Lung microvascular endothelial cell (primary cell): ENCODE measurements at places on chromosomes 6 and 20.

- no peak for DNase-seq
Observed at GRCh38 chr6:75428204-75428603, 65.4 kb downstream of the FILIP1 start.

DNA sequence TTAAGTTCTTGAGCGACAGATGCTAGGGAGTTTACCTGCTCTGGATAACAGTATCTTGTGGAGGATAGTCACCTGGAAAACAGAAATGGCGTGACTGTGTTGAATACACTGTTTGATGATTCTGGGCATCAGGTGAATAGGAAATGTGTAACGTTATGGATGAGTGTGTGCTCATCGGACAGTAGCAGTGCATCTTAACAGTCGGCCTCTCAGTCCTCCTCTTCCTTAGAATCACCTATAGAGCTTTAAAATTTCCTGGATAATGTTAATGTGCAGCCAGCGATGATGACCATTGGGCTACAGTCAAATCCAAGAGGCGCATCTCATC lies 217.7 kb downstream of the OR2B2 start:
- no peak for DNase-seq

DNA sequence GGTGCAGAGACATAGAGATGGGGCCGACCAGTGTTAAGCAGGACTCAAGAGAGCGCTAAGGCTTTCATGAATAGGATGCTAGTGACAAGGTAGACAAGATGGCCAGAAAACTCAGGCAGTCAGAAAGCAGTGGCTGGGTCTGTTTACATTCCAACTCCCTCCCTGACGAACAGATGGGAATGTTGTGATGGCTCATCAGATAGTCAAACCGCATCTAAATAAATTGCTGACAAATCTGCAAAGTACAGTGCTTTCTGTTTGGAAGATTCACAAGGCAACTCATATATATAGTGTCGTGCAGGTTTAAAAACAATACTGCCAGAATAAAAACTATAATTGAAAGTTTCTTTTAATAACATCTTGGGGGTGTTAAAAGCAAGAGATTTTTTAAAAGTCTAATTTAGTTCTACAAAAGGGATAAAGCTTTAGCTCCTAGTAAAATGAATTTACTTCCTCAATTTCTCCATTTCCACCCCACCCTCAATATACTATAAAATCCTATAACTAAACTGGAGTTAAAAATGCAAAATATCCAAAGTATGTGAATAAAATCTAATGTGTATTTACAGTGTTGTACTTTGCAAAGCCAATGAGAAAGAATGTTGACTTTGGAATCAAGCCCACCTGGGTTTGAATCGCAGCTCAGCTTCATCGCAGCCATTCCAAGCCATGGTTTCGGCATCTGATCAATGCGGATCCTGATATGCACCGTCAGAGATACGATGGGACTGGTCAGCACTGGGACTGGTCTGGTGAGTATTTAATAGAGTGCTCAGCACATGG lies 247.3 kb upstream of the PDE10A start:
- DNase-seq: no peak

DNA sequence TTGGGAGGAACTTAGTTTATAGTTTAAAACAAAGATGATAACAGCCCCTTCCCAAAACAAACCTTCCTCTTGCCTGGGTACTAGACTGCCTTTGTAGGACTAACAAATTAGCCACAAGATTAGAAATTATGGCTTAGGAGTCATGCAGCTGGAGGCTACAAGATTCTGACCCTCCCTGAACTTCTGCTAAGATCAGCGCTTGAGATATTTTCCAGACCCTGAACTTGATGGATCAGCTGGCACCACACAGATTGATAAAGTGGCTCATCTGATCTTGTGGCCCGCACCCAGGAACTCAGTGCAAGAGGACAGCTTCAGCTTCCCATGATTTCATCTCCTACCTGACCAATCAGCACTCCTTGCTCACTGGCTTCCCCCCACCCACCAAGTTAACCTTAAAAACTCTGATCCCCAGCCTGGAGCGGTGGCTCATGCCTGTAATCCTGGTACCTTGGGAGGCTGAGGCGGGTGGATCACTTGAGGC lies 5.9 kb upstream of the SERINC3 start:
- no peak for DNase-seq

DNA sequence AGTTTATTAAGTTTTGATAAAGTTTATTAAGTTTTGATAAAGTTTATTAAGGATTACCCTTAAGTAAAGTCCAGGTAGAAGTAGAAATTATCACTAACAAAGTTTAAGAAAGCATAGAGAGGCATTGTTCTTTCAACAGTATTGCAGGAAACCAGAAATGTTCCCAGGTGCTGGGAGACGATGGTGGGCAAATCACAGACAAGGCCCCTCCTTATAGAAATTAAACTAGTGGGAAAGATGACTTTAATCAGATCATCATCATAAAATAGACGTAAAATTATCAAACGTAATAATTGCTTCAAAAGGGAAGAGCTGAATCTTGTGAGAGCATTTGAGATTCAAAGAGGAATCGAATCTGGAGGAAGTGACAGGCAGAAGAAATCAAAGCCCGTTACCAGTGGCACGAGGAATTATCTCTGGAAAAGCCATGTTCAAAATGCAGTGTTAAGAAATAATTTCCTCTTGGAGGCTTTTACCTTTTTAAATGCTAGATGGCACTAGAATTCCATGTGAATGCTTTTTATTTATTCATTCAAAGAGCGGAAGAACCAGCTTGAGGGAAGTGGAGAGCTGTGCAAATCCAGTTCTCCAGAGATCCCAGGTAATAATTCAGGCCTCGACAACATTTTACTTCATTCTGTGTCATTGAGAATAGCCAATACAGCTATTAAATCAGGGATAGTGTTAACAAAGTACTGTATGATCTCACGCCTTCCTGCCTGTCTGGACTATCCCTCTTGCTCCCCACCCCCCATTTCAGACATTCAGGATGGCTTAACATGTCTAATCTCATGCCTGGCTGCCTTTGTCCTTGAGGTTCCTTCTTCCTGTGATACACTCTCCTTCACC lies 1.0 kb upstream of the APMAP start:
- peak; percentile 65 for DNase-seq

GRCh38 chr6:3359973-3360726 lies 96.7 kb downstream of the SLC22A23 start:
- no peak for DNase-seq

GRCh38 chr6:64896939-64897338 lies 810.1 kb downstream of the EYS start:
- no peak for DNase-seq

GRCh38 chr6:133983099-133983939 lies 30.3 kb downstream of the TBPL1 start:
- DNase-seq: no peak

- DNase-seq: no peak
Observed at GRCh38 chr6:72642435-72642834, 20.6 kb downstream of the KCNQ5 start.

- DNase-seq: peak; percentile 31
Observed at GRCh38 chr6:116266803-116267202, 12.9 kb downstream of the TSPYL1 start.

GRCh38 chr6:46315589-46315988 lies 144.8 kb upstream of the ENPP5 start:
- no peak for DNase-seq

DNA sequence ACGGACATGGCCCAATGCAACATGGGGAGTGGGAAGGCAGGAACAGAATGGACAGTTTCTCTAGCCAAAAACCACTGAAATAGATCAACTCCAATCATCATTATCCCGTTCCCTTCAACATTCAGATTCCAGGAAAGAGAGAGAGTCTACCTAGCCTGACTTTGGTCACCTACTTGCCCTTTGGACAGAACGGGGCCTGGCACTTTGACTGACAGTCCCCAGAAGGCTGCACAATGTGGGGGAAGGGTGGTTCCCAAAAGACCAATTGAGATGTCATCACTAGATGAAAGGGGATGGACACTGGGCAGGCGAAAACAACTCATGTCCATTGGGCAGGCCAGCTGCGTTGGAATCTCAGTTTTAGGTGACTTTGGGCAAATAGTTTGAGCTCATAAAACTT lies 15.0 kb upstream of the KIF16B start:
- DNase-seq: no peak

- DNase-seq: no peak
Observed at GRCh38 chr6:21265730-21266044, 327.9 kb upstream of the SOX4 start.

- DNase-seq: peak; percentile 81
Observed at GRCh38 chr6:15443119-15443830, 197.4 kb downstream of the JARID2 start.

- DNase-seq: no peak
Observed at GRCh38 chr6:17881085-17881858, 106.2 kb downstream of the KIF13A start.

DNA sequence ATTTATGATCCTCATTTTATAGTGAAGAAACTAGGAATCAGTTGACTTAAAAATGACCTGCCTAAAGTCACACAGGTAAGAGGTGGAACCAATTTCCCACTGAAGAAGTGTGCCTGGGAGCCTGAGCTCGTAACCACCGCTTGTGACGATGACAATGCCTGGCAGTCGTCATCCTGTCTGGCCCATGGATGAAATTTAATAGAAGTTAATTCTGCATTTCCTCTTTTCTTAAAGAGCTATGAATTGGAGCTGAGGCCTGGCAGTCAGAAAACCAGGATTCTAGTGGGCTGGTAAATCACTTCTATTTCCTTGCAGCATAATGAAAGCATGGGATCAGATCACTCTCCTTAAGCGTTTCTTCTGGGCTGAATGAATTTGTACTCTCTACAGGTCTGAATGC lies 200.0 kb upstream of the SGK1 start:
- DNase-seq: peak; percentile 59

GRCh38 chr6:158164579-158165170 lies 3.4 kb downstream of the SERAC1 start:
- DNase-seq: no peak

GRCh38 chr6:142816031-142816430 lies 128.9 kb downstream of the HIVEP2 start:
- DNase-seq: no peak

DNA sequence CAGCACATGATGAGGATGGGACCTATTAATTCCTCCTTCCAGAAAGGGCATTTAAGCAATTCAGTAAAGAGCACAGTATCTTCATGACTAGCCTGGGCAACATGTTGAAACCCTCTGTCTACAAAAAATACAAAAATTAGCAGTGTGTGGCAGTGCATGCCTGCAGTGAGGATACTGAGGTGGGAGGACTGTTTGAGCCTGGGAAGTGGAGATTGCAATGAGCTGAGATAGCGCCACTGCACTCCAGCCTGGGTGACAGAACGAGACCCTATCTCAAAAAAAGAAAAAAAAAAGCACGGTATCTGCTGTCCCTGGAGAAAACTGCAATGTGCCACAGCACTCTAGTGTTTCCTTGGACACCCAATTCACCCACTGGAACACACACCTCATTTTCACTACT lies 18.4 kb downstream of the SAMD3 start:
- DNase-seq: no peak

GRCh38 chr6:136525586-136526195 lies 24.5 kb downstream of the MAP7 start:
- no peak for DNase-seq

DNA sequence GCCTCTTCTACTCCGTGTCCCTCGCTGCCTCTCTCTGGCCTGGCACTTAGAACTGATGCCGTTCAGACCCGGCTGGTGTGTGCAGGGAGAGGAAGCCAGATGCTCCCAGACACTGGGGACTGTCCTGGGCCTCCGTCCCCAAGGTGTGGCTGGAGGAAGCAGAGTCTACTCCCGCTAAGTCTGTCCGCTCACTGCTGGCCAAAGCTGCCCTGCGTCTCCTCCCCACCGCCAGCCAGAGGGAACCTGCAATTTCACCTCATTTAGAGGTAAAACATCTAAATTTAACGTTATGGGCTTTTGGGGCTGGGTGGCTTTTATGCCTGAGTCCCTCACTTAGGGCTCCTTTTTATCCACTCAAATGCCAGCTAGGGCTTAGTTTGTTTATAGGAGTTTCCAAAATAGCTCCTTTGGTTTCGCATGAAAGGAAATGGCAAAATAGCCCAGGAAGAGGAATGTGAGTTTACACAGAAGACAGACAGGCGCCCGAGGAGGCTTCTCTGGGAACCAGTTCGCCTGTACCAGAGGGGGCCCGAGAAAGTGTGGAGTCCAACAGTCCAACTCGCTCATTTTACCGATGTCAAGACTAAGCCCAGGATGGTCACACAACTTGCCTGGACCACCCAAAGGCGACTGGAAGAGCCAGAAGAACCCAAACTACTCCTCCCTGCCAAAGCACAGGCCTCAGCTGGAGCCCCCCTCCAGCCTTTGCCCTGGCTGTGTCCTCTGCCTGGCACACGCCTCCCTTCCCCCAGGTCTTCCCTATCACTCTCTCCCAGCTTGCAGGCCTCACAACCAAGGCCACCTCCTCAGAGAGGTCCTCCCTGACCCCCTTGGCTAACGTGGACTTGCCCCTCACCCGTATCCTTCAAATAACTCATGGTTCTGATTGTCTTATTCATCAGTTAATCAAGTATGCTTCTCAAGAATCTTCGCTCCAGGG lies 54.5 kb downstream of the RIPOR3 start:
- DNase-seq: peak; percentile 17

DNA sequence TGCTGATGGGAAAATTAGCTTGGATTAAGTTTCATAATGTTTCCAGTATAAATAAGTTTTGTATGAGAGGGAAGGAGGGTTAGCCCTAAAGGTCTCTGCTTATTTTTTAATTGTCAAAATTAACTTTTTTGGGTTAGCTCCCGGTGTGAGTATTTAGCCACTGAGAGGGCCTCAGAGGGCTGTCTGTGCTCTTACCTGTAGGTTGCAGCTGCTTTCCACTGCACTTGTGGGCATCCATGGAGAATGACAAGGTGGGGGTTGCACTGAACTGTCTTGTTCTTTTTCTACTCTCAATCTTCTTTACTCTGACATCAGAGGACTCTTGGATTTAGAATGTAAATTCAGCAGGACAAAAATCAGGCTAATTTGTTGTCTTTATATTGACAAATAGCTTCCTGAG lies 81.4 kb downstream of the CD164 start:
- DNase-seq: no peak

DNA sequence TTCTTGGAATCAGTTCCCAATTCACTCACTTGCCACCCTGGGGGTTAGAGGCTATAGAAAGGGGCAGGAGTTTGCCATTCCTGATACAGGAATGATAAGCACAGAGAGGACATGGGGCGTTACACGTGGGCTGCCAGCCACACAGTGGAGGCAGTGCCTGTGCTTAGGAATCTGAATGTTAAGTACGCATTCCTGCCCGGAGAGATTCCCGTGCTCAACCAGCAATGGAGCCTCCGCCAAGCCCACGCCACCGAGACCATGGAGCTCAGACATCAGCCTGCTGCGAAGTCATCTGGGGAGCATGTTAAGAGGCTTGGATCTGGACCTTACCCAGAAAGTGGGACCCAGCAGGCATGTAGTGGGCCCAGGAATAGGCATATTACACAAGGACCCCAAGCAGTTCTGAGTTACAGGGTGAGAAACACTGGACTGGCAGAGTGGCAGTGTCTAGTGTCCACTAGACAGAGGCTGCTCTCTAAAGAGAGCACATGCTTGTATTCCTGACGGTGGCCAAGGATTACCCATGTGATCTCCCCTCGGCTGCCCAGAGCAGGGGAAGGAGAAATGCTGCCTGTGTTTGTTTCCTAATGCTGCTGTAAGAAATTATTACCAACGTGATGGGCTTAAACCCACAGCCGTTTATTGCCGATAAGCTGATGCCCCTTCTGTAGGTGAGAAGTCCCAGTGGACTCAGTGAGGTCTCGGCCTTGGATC lies 138.2 kb downstream of the BMP7 start:
- no peak for DNase-seq

GRCh38 chr20:17304774-17305173 lies 77.9 kb downstream of the PCSK2 start:
- no peak for DNase-seq

GRCh38 chr20:1883986-1884385 lies 11.2 kb upstream of the SIRPA start:
- DNase-seq: no peak

GRCh38 chr20:16378712-16379370 lies 194.4 kb downstream of the KIF16B start:
- no peak for DNase-seq
